Stimulated activated CD8-positive, alpha-beta memory T cell treated with anti-CD3 and anti-CD28 coated beads, Interleukin-7, amount 100 ng/mL, for 1 hour (primary cell): ENCODE measurements at places on chromosomes 2 and 18.

DNA sequence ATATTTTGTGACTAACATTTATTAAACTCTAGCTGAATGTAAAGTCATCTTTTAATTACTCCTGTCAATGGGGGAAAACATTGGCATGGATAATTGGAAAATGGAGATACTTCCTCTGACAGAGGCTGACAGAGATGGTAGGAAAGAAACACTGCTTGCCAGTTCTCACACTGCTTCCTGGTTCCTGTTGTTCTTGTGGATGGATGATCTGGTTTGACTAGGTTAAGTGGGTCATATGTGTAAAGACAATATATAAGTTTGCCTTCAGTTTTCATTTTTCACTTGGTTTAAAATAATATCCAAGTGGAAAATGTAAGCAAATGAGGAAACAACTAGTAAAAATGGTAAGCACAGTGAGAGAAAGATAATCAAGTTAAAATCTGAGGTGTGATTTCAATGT, 188.8 kb upstream of the CWC22 start:
- DNase-seq = no peak

DNA sequence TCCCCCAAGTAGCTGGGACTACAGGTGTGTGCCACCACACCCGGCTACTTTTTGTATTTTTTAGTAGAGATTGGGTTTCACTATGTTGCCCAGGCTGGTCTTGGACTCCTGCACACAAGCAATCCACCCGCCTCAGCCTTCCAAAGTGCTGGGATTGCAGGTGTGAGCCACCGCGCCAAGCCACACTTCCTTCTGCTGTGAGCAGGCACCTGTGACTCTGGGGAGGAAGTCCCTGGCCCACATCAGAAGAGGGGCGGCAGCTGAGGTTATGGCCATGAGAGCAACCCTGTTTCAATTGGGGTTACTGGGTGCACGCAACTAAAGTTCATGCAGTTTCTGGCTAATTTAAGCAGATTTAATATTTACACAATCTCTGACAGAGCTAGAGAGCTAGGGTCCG, 91.0 kb downstream of the PLB1 start:
- DNase-seq = no peak

DNA sequence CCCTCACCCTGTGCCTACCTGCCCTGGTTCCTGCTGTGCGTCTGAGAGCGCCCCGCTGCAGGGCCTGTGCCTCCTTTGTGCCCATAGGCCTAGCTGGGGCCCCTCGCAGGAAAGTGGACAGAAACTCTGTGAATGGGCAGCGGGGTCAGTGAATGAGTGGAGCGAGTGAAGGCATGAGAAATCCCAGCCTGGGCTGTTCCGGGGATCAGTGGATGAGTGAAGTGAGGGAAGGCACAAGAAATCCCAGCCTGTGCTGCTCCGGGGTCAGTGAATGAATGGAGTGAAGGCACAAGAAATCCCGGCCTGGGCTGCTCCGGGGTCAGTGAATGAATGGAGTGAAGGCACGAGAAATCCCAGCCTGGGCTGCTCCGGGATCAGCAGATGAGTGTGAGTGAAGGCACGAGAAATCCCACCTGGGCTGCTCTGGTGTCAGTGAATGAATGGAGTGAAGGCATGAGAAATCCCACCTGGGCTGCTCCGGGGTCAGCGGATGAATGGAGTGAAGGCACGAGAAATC, 2.0 kb downstream of the COLEC11 start:
- DNase-seq = no peak

DNA sequence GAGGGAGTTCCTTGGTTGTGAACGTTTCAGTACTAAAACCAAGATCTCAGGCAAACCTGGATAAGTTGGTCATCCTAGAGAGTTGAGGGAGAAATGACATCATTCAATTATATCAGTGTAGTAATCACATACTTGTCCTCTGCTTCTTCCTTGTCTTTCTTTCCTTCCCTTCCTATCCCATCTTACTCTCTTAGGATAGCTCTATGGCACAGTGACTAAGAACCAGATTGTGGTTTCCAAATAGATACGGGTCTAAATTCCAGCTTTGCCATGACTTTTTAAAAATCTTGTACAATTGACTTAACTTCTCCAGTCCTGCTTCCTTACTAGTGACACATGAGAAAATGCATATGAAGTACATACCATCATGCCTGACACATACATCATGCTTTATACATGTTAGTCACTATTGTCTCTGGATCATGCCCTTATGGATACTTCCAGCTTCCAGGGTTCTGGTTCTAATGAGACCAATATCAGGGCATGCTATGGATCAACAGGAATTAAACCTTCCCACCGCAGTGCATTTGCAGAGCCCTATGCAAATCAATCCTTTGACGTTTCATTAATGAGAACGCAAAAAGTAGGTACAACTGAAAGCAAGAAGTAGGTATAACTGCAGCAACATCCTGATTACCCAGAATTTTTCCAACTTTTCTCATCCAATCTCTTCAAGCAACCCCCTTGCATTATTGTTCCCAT, 168.0 kb upstream of the KLF7 start:
- no peak for DNase-seq

- no peak for DNase-seq
These were observed 6.9 kb downstream of the CD28 start for GRCh38 chr2:203713381-203713780.

GRCh38 chr2:99338029-99338585, 918 bp downstream of the EIF5B start:
- no peak for DNase-seq

DNA sequence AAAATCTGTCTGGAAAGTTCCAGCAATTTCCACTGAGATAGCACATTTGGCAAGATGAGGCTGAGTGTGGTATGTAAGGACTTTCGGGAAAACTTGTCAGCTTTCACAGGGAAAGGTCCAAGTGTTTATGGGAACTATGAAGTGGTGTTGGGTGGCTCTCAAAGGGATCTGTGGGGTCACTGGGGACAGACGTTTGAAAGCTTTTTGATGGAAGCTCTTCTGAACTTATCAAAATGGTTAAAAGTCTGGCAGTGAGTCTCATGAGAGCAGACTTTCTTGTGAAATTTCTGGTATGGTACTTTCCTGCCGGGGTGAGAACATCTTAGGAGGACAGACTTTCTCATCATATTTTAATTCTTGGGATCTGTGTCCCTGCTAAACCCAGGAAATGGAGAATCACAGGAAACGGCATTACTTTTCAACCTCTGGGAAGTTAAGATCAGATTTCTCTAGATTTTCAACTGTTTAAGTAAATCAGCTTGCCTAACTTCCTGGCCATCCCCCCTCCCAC, 546.3 kb upstream of the ZEB2 start:
- DNase-seq = no peak

DNA sequence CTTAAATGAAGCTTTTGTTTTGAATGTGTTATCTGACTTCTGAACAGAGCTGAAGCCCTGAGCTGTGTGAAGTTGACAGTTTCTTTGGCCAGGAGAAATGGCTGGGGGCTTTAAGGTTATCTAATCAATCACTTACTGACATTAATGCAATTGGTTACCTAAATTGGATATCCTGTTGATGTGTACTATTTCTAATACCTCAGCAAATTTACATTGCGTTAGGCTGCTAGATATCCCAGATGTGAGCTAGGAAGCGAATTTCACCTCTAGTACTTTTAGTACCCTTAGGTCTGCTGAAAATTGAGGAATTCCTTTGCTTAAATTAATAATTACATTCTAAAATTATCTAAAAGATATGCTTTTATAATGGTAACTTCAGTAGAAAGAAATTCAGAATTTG, 102.0 kb downstream of the LCLAT1 start:
- no peak for DNase-seq
